Omental fat pad (tissue), 4 donors: ENCODE measurements at places on chromosomes 1 and 21.

DNA sequence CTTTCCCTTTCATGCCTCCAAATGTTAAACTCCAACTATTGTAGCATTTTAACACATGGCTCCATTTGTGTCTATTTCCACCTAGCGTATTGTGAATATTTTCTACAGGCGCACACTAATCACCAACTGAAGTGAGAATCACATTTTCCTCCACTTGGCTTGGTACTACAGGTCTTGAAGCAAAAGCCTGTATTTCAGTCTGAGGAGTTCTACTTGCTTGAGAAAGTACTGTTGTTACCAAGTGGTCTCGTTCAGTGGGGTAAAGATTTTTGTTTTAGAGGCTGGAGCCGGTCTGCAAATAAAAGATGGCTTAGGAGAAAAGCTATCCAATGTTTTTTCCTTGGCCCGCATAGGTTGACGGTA is 550 bp upstream of the PTBP2 start:
- no peak for DNase-seq

- no peak for DNase-seq
These were observed at the start of gene KIRREL1 for GRCh38 chr1:157993147-157993917. Gene KIRREL1 (plus strand): TSS chr1:157993645. CDS start chr1:157993677, 32 bp downstream.

- no peak for DNase-seq
These were observed 56.2 kb downstream of the EVI5 start for GRCh38 chr1:92728697-92729096.

DNA sequence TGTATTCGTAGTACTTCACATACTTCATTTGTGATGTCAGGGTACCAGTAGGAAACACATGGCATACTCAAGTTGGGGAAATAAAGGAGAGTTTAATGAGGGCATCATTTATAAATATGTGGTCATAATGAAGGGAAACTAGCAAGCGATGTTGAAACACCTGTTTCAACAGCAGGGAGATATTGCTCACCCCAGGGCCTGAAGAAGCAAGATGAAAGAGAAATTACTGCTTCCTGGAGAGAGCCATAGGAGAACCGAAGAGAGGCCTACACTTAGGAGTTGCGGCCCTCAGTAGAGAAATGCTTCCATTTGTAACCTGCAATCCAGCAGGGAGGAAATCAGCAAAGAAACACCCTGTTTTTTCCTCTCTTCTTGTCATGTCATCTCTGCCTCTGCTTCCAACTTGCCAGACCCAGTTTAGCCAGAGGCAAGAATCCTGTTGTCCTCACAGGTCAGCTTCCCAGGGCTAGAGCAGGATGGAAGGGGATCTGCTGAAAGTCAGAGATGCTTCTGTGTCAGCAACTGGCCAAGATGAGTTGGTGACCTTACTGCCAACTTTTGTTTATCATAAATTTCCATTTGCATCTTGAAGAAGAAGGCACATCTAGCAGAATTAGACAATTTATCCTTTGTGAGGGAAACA is 67.6 kb upstream of the TSPAN2 start:
- DNase-seq = no peak

- DNase-seq = no peak
These were observed 610 bp downstream of the SCYL3 start for GRCh38 chr1:169892927-169893644.

DNA sequence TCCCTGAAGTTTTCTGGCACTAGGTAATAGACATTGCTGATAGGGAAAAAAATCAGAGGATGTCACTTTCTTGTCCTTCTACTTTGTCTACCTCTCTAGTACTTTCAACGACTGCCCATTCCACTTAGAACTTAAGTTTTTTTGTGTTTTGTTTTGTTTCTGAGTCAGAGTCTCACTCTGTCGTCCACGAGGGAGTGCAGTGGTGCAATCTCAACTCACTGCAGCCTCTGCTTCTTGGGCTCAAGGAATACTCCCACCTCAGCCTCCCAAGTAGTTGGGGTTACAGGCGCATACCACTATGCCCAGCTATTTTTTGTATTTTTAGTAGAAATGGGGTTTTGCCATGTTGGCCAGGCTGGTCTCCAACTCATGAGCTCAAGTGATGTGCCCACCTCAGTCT is 79.2 kb downstream of the SGIP1 start:
- no peak for DNase-seq

GRCh38 chr1:82560566-82560965 is 759.8 kb downstream of the ADGRL2 start:
- DNase-seq = no peak

DNA sequence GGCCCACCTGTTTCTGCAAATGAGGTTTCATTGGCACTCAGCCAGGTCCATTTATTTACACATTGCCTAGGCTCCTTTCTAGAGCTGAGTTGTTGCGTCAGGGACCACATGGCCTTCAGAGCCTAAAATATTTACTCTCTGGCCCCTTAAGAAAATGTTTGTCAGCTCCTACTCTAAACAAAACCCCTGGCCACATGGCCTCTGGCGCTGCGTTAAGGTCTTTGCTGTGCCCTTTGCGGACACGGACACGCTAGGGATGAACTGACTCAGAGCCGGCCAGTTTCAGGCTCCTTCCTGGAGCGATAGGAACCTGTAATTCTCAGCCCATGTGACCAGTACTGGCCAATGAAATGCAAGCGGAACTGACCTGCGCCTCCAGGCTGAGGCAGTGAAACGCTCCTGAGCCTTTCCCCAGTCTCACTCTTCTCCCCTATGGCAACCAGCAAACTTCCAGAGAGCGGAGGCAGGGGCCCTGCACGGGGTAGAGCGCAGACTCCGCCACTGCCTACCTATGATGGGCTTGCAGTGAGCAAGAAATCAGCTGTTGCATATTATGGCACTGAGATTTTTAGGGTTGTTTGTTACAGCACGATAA is 160.3 kb downstream of the ETS2 start:
- DNase-seq = peak; percentile 39

DNA sequence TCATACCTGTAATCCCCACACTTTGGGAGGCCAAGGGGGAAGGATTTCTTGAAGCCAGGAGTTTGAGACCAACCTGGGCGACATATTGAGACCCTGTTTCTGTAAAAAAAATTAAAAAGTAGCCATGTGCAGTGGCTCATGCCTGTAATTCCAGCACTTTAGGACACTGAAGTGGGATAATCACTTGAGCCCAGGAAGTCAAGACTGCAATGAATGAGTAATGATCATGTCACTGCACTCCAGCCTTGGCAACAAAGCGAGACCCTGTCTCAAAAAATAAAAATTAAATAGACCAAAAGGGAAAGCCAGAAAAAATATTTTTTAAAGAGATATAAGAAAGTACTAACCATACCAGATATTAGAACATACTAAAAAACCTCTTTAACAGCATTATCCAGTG is 44.7 kb upstream of the LYPLAL1 start:
- DNase-seq = no peak

GRCh38 chr1:110816945-110817344 is 56.0 kb upstream of the CD53 start:
- DNase-seq = no peak

DNA sequence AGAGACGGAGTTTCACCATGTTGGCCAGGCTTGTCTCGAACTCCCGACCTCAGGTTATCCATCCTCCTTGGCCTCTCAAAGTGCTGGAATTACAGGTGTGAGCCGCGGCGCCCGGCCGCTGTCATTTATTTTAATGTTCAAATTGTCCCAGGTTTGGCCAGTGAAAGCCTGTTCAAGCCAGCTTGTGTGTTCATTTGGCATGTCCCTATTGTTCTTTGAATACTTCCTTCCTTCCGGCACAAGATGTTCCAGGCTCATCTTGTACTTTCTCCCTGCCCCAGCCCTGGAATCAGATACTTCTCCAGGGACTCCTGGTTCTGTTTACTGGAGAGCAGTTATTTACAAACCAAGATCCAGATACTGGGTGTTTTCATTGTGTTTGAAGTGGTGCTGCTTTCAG is 37.0 kb downstream of the ZBTB8B start:
- no peak for DNase-seq

DNA sequence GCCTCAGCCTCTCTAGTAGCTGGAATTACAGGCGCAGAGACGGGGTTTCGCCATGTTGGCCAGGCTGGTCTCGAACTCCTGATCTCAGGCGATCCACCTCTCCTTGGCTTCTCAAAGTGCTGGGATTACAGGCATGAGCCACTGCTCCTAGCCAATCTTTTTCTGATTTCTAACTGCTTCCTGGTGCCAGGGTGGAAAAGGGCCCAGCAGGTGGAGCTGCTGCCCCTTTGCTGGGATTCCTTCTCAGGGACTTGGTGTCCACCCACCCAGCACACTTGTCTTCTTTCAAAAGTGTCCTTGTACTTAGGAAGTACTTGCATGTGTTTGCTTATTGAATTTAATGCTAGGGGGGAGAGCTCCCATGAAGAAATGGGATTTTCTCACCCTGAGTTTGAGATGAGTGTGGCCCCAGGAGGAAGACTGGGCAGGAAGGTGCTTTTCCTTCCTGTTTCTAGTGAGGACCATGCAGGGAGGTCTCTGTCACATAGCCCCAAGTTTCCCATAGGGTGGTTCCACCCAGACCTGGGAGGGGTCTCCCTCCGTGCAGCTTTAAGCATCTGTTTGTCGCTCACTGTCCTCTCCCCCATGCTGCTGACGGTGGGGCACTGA is 14.2 kb downstream of the UTP11 start:
- DNase-seq = no peak

DNA sequence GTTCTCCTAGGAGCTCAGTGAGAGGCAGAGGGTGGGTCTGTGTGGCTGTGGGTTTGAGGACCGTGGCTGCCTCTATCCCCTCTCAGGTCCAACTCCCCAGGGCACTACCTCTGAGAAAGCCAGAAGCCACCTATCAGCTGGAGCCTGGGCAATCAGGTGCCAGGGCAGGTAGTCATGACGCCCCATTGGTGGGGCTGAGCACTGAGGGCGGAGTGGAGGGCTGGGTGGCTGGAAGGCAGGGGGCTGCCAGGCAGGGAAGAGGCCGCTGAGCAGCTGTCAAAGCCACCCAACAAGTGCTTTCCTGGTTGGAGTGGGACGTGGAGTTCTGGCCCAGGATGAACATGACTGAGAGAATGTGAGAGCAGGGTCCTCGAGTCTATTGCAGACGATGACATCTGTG is 164.9 kb upstream of the AJAP1 start:
- DNase-seq = no peak

DNA sequence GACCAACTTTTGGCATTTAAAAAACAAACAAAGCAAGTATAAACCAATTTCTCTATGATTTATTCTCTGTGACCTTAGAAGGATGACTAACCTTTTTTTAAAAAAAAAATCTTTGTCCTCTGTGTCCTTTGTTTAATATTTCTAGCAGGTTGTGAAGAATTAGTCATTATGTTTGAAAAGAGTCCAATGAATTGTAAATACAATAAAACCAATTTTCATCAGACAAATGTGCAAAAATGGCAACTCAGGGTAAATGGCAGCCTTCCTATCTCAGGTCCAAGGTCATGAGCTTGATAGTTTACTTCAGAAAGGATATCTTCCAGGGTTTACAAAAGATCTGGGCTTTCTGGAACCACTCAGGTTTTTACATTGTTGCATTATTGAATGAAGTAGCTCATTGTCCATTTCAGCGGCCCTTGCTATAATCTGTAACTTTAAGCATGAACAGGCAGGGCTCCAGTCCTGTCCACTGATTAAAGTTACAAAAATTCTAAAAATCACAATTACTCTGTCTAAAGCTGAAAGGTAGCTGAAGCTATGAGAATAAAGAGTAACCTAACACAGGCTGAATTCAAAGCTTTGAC is 11.7 kb upstream of the MAP3K21 start:
- DNase-seq = no peak

DNA sequence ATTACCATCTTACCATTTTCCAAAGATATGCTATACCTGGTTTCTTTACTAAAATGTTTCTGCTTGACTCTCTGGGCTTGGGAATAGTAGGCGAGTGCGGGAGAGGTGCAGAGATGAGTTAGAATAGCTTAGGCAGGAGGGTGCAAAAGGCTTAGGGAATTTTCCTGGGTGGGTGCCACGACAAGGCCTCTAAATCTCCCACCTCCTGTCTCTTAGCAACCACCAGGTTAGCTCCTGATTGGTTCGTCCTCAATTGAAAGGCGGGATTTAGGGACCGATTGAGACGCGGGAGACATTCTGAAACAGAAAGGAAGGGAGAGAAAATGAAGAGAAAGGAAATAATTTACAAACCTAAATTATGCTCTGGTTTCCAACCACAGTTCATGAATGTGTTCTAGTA is 3.1 kb downstream of the ACKR1 start:
- DNase-seq = no peak

DNA sequence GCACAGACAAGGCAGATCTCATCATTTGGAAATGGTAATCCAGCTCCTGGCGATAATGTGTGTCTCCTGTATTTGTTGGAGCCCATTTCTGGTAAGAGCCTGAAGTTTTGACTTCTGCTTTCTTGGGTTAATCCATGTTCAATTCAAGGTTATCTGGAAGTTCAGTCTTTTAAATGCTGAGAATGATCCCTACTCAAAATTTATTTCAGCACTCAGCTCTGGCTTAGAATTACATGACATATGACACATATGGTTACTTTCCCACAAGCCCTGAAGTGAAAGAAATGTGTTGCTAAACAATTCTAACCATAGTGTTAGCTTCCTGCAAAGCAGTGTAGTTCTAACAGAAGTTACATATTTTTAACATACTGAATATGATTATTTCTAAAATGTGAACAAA is 2.7 kb downstream of the PTGFR start:
- no peak for DNase-seq

- DNase-seq = no peak
These were observed 54.7 kb downstream of the UMODL1 start for GRCh38 chr21:42125571-42126544.

- no peak for DNase-seq
These were observed 103.5 kb downstream of the RPE65 start for GRCh38 chr1:68346188-68346808.

DNA sequence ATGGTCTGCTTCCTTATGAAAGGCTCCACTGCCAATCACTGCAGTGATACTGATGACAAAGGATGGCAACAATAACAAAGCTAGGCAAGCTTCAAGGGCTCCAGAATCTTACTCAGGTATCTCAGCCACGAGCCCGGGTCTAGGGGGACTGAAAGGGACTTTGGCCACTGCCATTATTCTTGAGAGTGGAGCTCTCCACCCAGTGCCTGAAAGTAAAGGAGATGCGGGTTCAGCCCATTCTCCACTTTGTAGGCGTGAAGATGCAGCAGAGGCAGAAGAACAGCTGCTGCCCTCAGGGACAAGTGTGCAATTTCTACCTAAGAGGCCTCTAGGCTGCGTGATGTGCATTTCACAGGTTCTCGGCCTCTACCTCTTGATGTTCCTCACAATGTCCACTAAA is 31.4 kb upstream of the SLAMF9 start:
- no peak for DNase-seq

- peak; percentile 8 for DNase-seq
These were observed 99.7 kb downstream of the GLIS1 start for GRCh38 chr1:53639251-53639763.

DNA sequence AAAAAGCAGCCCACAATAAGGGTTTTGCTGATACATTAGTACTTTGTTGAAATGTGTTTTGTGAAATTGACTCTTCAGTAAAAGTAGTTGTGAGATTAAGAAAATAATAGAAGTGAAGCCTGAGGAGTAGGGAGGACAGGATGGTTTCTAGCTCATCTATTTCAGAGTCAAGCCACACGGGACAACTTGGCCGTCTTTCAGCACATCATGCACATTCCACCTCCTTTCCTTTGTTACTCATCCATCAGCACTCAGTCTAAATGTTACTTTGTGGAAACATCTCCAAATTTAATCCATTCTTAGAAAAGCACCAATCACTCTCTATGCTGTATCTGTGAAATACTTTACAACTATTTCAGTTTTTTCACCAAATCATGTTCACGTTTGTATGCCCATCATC is 223.3 kb downstream of the FGGY start:
- no peak for DNase-seq
